Thymus (tissue), 14 donors: ENCODE measurements at places on chromosomes 16 and 17. TPM values are rescaled to one million over a fixed set of nuclear protein-coding genes. Genes with fewer than 3 reads are reported as not detected.

Gene RHBDL1
- polyA plus RNA-seq, result 3.1 TPM

Gene SLFN12L
- 1.2 TPM for polyA plus RNA-seq

Gene KIF18B
- 2.4 TPM for polyA plus RNA-seq

Gene OR2C1
- 0.21 TPM for polyA plus RNA-seq

Gene FNDC8
- 0.02 TPM for polyA plus RNA-seq
